ENCODE measurements at places on chromosomes 5 and 9. TPM values are rescaled to one million over a fixed set of nuclear protein-coding genes. Genes with fewer than 3 reads are reported as not detected.

GRCh38 chr9:36400332-36401163 is 479 bp upstream of the RNF38 start:
- DNase-seq = peak; percentile 91

DNA sequence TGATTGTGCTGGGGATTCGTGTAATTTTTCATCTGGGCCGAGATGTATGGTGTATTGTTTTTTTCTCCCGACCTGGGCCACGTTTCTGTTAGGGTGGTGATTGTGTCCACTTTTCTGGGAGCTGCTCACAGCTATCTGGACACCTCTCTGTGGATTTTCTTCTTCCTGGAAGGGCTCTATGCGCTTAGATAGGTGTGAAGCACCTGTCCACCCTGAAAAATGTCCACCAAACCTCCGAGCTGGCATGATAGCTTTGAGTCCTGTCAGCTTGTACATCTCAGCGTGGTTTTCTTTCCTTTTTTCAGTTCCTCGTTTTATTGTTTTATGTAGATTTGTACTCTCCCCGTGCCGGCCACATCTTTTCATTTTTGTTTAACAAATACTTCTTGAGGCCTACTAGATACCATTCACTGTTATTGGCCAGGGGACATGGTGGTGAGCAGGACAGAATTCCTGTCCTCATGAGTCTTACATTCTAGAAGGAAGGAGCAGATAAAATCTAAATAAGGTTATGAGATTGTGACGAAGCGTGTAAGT is 1.1 kb downstream of the UGCG start:
- DNase-seq = peak; percentile 67

DNA sequence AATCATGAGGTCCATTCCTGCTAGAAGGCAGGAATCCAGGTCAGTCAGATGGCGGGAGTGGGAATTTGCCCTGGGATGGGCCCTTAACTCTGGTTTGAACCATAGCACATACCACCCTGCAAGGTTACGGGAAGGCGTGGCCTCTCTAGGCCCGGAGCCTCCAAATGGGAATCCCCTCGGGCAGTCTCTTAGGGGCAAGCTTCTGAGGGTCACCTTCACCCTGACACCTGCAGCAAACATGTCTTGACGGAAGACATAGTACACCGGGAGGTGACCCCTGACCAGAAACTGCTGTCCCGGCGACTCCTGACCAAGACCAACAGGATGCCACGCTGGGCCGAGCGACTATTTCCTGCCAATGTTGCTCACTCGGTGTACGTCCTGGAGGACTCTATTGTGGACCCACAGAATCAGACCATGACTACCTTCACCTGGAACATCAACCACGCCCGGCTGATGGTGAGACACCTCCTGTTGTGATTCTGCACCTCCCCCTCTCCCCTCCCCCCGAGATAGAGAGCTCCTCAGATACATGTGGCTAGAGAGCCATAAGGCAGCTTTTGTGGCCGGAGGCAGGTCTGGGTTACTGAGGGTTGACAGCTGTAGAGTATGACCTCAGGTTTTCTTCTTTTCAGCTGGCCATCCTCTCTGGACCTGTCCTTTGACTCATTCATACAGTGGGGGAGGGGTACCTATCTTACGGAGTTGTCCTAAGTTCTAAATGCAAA is 957 bp downstream of the PRELID1 start:
- peak; percentile 96 for DNase-seq

DNA sequence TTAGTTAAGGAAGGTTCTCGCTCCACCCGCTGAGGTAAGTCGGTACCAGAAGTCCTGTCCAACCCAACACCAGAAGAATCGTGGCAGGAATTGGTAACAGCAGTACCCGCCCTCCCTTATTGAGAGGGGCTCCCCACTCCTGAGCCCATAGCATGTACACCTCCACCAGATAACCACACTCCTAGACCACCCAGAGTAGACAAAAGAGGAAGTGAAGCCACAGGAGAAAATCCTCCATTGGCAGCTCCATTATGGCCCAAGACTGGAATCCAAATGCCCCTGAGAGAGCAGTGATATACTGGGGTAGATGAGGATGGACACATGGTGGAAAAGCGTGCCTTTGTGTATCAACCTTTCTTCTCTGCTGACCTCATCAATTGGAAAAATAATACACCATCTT is 106.1 kb upstream of the EPB41L4A start:
- no peak for DNase-seq

- no peak for DNase-seq
Measured at GRCh38 chr5:158812408-158812807, 287.3 kb downstream of the EBF1 start.

The PRDM9 gene
- not detected for polyA plus RNA-seq

The C5orf34 gene
- polyA plus RNA-seq = 3.0 TPM

The NME5 gene
- polyA plus RNA-seq = 2.8 TPM

The OR1J2 gene
- polyA plus RNA-seq = not detected

The ST8SIA4 gene
- 4.7 TPM for polyA plus RNA-seq

The ADAMTS2 gene
- polyA plus RNA-seq = 5.9 TPM

The AJM1 gene
- 10.4 TPM for polyA plus RNA-seq
